ENCODE measurements at places on chromosomes 12 and 14.

DNA sequence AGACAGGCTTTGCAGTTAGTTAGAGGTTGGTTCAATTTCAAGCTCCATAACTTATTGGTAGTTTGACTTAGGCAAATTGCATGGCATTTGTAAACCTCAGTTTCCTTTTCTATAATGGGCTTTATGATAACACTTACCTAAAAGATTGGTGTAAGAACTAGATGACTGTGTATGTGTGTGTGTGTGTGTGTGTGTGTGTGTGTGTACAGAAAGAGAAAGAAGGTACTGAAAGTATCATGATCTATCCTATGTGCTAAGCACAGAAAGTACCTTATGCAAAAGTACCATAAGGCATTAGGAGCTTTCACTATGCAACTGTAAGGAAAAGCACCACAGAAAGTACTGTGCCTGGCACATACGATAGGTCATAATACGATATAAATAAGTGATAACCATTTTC is 304.3 kb upstream of the KITLG start:
- no peak for DNase-seq

GRCh38 chr14:101878822-101879528 is 85.4 kb upstream of the DYNC1H1 start:
- DNase-seq = no peak

DNA sequence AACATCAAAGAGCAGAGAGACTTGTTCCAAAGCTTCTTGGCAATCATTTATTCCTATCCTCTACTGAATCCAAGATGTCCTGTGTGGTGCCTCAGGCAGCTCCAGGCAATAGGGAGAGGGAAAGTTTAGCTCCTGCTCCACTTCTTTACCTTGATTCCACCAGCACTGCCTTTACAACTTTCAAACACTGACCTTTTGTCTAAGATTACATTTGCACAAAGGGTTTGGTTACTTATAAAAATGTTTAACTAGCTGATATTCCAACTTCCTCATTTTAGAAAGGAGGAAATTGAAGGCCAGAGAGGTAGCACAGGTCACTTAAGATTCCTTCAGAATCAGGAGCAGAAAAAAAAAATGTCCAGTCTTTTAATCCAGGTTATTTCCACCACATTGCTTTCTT is 192.7 kb downstream of the BTG1 start:
- no peak for DNase-seq

GRCh38 chr14:67892466-67893100 is 73.0 kb downstream of the RAD51B start:
- no peak for DNase-seq

GRCh38 chr12:19015285-19015684 is 114.2 kb upstream of the PLEKHA5 start:
- no peak for DNase-seq

- no peak for DNase-seq
These were observed at the start of gene NIN for GRCh38 chr14:50830932-50831725. Gene NIN, minus strand, starts transcription at chr14:50831162. Its CDS starts 9,106 bp downstream, at chr14:50822056.

DNA sequence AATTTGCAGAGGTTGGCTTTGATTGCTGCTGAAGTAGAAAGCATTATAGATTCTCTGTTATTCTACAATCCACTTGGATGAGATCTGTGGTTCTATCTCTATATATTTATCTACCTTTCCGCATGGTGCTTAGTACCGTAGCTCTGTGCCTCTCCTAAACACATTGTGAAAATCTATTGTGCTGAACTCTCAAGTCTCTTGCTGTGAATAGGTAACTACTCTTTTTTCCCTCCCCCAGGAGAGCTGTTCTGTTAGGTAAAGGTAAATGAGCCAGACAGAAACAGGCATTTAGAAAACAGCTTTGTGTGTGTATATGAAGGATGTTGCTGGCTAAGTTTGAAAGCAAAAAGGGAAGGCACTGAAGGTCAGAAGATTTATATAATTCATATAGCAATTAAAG is 112.6 kb downstream of the BRMS1L start:
- DNase-seq = no peak

- DNase-seq = no peak
These were observed 117.8 kb downstream of the PLXNC1 start for GRCh38 chr12:94265966-94266745.

- no peak for DNase-seq
These were observed 543 bp upstream of the GLIPR1 start for GRCh38 chr12:75479963-75480461.

DNA sequence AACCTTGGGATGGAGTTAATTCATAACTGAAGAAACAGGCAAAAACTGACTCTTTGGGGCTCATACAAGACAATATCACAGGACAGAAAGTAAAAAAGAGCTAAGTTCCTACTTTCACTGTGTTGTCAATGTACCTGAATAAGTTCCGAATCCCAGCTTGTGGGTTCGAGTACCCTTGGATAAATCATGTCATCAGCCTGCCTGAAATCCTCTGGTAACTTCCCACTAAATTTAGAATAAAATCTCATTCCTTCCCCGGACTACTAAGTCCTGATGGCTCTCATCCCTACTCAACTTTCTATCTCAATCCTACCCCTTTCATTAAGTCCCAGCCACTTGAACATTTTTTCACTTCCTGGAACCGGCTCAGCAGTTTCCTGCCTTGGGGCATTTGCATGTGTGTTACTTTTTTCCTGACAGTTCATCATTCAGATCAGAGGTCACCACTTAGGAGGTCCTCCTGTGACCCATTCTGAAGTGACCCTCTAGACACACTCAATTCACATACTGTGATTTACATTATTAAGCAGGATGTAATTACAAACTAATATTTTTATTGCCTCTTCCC is 12.7 kb downstream of the ERP29 start:
- DNase-seq = no peak

DNA sequence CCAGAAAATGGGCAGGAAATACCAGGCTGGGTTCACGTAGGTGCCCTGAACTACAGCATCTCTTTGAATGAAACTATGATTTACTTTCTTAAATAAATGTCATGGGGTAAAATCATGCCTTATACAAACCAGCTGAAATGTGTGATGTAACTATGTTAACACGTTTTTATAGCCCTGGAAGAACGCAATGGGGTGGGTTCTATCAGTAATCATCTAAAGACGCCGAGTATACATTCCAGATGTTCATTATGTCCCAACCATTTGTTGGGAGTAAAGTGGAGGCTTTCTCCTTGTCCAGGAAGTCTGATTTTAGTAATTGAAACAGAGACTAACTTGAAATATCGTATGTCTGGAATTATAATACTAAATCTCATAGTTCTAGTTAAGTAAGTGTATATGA is 16.2 kb upstream of the IGF1 start:
- no peak for DNase-seq

DNA sequence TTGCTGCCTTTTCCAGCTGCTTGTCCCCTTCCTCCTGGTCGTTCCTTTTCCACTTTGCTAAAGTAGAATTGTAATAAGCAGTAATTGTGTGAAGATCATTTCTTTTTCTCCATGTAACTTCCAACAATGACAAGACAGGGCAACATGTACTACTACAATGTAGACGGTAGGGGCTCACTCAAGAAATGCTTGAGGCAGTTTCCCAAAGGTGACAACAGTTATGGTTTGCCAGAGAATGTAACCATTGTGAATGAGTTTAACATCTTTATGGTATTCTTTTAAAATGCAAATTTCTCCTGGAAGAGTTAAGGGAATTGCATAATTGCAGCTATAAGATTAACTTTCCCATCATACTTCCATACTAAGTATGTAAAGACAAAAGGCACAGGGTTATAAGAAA is 23.8 kb upstream of the PHLDA1 start:
- no peak for DNase-seq

DNA sequence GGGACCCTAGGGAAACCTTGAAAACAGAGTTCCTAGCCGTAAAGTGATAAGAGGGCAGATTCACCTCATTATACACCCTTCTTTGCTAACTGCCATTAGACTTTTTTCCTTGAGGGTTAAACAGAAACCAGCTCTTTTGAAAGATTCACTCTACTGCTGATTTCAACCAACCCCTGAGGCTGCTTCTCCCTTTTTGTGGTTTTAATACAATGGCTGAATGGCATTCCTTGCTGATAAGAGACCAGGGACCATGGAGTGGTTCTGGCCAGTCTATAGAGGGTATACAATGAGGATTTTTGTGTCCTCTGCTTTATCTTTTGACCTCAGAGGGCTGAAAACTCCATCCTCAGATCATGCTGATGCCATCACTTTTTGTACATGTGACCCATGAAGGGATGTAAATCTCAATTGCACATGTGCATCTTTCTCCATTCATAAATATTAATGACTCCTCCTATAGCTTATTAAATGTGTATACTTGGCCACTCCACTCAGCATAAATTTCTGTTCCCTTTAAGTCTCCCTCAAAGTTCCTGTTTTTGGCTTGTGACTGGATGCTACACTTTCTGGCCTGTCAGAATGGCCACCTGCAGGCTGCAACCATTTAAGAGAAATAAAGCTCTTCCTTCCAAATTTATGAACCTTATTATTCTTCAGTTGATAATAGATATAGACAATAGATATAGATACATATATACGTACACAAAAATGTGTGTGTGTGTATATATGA is 233.8 kb upstream of the SEL1L start:
- no peak for DNase-seq

DNA sequence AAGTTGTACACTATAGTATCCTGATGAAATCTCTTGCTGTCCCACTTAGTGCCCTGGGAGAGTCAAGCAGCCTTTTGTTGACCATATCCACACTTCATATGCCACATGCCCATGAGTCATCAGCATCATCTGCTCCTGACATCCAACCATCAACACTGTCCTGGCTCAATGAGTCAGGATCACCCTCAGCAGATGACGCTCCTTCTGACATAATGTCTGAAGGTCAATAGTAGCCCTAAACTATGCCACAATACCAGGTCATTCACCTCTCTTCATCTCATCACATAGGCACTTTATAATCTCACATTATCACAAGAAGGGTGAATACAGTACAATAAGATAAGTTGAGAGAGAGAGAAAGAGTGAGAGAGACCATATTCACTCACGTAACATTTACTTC is 369.0 kb upstream of the FAR2 start:
- DNase-seq = no peak

GRCh38 chr12:18643681-18644080 is 94.1 kb downstream of the PLCZ1 start:
- no peak for DNase-seq

- no peak for DNase-seq
These were observed 129.8 kb upstream of the TMEM132C start for GRCh38 chr12:128137140-128137539.

- DNase-seq = no peak
These were observed 320.2 kb downstream of the GRIN2B start for GRCh38 chr12:13661005-13661887.

GRCh38 chr14:23020143-23021128 is 10.5 kb upstream of the C14orf93 start:
- DNase-seq = no peak

DNA sequence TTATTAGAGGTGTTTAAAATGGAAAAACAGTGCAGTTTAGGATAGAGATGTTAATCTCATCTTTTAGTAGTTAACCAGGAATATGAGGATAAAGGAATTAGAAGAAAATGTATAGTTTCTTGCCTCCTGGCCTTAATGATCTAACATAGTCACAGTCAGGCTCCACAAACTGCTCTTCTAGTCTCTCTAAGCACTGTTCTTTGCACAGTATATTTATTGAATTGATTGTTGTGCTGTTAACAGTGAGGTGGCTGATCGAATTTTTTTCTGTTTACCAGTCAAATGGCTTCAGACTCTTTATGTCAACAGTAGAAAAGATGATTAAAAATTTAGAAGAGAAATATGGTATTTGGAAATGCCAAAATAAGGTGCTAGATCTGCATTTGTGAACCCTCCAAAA is 37.8 kb downstream of the ATF7IP start:
- DNase-seq = no peak

DNA sequence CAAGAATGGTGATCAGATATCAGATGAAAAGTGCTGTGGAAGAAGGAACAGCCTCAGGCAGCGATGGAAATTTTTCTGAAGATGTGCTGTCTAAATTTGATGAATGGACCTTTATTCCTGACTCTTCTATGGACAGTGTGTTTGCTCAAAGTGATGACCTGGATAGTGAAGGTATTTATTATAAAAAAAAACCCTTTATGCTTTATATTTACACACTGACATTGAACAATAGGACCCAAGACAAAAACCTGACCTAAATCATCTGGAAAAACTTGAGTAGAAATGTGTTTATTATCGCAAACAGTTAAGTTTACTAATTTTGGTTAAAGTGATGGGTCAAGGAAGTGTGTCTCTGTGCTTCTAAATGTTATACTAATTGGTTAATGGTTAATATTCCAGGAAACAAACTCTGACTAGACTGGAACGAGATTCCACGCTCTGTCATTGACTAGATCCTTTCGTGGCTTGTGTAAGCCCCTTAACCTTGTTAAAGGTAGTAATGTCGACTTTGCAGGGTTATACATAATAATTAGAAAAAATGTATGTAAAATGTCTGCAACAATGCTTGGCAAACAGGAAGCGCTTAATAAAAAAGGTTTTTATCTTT is 62.7 kb downstream of the LRRK2 start:
- no peak for DNase-seq

- no peak for DNase-seq
These were observed 438.9 kb downstream of the ADAMTS20 start for GRCh38 chr12:43113135-43113534.

DNA sequence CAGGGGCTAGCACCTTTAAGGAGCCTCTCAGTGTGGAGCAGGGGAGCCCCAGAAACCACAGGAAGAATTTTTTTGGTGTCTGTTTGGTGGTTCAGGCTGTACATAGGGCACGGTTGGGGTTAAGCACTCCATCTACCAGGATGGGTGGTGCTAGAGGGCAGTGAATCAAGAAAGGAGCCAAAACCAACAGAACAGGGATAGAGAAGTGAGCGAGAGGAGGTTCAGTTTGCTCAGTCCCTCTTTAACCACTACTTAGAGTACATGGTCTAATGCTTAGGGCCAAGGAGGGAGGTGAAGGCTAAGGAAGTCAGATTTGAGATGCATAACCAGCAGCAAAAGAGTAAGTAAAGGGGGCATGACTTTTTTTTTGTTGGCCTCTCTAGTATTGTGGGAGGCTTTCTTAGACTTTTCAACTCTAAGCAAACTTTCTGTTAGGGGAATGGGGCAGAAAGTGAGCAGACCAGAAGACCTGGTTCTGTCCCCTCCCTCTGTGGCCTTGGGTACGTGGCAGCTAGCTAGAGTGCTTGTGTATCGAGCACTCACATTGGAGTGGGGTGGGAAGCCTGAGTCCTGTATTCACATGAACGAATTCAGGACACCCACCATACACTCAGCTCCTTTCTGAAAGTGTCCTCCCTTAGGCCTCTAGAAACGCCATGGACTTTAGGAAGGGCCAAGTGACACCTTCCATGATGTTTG is 6.6 kb upstream of the NPFF start:
- DNase-seq = no peak

- no peak for DNase-seq
These were observed 207.4 kb upstream of the SSTR1 start for GRCh38 chr14:38000340-38000739.

DNA sequence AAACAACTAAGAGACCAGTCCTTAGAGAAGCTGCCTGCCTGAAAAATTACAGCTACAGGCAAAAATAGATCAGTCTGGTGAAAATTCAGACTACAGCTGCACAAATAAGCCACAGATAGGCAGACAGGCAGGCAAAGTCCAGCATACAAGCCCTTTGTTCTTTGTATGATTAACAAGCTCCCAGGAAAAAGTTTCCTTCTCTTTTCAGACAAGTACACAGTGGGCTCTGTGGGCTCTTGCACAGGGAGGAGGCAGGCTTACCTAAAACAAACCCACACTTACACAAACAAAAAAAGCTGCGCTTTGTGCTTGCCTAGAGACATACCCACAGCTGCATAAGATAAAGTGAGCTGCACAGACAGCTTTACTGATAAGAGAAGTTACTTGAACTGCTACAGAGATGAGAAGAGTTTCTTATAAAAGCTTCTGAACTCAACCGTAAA is 7.7 kb downstream of the OR6C68 start:
- DNase-seq = no peak
